Karpas-422 (cell line): ENCODE measurements at places on chromosomes 5 and 9. TPM values are rescaled to one million over a fixed set of nuclear protein-coding genes. Genes with fewer than 3 reads are reported as not detected.

Gene FGF1
- not detected in 2 replicates for total RNA-seq

Gene OR1N1
- total RNA-seq, result not detected in 2 replicates

- no peak for DNase-seq
These were observed 35.7 kb downstream of the TTC33 start for GRCh38 chr5:40720069-40720468.

DNA sequence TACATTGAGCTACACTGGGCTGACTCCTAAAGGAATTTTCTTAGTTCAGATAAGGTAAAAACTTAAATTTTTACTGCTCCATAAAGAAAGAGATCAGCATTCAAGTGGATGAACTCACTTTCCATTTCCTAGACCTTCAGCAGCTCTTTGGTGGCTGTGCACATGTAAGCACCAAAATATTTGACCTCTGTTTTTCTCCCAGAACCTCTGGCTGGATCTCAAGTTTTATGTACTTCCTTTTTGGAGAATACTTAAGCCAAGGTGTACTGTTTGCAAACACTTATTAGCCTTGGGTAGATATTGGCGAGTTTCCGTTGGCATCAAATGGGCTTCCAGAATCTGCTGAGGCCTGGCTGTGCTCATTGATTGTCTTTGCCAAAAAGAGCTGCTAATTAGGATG, 10.3 kb downstream of the TNC start:
- DNase-seq, result no peak

DNA sequence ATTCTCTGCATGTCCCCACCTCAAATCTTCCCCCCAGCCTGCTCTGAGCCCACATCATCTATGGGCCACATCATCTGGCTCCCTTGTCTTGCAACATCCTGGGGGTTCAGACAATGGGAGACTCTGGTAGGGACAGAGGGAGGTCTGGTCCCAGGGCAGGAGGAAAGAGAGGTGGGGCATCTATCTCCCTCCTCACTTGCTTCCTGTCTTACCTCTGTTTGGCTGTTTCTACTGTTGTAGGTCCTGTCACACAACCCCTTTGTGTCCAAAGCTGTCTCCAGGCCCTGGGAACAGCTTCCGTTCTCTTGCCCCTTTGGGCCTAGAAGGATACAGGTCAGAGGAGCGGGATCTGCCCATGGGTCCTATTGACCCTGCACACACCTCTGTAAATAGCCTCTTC, 227.2 kb downstream of the NSG2 start:
- no peak for DNase-seq
